ENCODE measurements at places on chromosomes 2 and 18.
A peak's percentile ranks its signal among the peaks of the same experiment; 100 is the strongest.

GRCh38 chr18:62637807-62638687 is 77.3 kb upstream of the PHLPP1 start:
- DNase-seq: peak; percentile 52

DNA sequence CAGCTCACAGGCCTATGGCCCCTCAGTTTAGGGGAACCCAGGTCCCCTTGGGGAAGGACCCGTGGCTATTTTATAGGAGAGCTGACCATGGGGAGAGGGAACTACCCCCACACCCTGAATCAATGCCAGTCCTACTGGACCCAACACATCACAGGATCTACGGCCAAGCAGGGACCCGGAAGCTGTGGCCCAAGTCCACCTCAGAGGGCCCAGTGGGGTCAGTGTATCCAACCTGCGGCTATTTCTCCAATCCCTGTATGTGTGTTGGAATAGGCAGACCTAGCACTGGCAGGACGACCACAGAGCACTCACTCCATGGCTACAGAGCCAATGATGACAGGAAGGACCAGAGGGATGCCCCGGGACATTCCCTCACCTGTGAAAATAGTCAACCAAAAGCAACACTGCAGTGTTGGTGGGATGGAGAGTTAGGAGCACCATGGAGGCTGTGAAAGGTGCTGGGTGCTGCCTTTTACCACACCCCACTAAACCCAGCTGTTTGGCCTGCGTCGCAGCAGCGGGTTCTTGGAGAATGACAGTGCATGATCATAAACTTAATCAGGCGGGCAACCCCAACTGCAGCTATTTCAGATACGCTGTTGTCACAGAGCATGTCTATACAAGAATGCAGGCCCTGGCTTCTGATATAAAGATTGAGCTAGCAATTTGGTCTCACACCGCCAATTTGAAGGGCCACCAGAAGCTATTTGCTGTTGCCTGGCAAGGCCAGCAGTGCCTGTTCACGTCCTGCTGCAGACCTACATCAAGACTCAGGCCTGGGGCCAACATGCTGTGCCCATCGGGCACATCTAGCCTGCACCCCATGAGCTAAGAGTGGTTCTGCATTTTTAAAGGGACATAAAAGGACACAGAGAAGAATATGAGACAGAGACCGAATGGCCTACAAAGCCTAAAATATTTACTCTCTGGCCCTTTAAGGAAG is 110.4 kb downstream of the EIPR1 start:
- no peak for DNase-seq

DNA sequence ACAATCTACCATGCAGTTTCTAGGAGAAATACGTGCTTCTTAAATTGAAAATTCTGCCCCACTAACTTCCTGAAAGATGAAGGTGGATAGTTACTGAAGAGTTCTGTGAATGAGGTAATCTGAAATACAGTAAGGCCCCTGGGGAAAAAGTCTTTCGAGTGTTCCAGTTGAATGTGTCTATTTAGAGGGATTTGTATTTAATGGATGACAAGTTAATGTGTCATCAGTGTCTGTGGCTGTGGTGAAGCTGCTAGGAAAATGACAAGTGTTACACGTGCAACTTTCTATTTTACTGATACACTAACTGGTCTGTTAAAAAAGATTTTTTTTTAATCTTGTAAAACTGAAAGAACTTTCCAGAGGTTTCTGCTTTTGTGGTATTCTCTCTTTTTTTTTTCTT is 384.6 kb downstream of the STK39 start:
- DNase-seq: no peak

GRCh38 chr2:220708366-220708765 is 863.7 kb downstream of the EPHA4 start:
- no peak for DNase-seq

DNA sequence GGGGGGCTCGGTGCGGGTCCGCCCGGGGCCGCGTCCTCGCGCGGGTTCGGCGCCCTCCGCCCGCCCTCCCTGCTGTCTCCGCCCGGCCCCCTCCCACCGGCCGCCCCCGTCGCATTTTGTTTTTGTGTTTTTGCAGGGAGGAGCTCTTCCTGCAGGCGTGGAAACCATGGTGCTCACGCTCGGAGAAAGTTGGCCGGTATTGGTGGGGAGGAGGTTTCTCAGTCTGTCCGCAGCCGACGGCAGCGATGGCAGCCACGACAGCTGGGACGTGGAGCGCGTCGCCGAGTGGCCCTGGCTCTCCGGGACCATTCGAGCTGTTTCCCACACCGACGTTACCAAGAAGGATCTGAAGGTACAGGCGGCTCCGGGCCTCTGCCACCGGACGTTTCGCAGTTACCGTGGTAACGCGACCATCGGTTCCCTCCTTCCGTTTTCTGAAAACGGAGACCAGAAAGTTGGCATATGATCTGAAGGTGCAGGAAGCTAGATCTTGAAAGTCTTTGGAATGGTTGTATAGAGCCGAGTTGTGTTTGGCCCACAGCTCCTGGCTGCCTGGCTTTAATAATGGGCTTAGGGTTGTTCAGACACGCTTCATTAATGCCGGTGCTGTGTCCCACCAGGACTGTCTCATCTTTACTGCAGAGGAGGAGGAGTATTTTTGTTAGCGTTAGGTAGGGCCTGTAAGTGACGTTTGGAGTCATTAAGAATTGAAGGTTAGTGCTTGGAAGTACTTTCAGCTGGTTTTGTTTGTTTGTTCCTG is 891 bp downstream of the KDM3A start:
- DNase-seq: peak; percentile 61

GRCh38 chr2:27126252-27126710 is 2.7 kb downstream of the ABHD1 start:
- DNase-seq: no peak

- DNase-seq: no peak
Measured at GRCh38 chr18:3889803-3890202, 439.8 kb downstream of the TGIF1 start.

- no peak for DNase-seq
Measured at GRCh38 chr2:42051543-42052235, 3.9 kb downstream of the PKDCC start.

DNA sequence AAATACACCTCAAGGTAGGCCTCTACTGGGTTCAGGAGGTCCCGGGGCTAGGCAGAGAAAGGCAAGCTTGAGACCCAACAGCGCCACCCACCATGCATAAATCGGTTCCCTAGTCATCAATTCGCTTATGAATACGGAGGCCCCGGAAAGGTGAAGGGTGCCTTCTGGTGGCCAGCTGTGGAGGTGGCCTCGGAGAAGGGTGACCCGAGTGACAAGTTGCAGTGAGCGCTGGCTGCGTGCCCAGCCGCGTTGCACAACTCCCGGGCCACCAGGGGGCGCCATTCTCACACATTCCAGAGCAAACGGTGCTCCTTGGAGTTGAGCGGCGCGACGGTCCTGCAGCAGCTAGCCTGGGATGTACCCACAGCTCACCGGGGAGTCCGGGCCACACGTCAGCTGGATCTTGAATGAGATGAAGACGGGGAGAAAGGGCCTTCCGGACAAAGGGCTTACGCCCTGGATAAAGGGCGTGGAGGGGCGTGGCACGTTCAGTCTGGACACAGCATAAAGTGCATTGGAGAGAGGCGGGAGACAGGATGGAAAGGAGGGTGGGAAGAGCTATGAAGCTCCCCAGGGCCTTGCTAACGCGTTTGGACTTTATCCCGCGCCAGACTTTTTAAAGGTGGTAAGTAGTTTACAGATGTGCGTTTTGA is 20.4 kb downstream of the TMSB10 start:
- peak; percentile 98 for DNase-seq

GRCh38 chr2:26994983-26995382 is 24.5 kb downstream of the MAPRE3 start:
- DNase-seq: no peak

GRCh38 chr18:52682260-52682659 is 342.3 kb downstream of the DCC start:
- no peak for DNase-seq

GRCh38 chr2:16179701-16180416 is 239.5 kb downstream of the MYCN start:
- DNase-seq: no peak

GRCh38 chr2:72414137-72414760 is 266.6 kb upstream of the CYP26B1 start:
- DNase-seq: no peak
